DMS79 treated with DMSO at 0.1 percent for 48 hours (cell line): ENCODE measurements at places on chromosomes 7 and 10.
A peak's percentile ranks its signal among the peaks of the same experiment; 100 is the strongest.

DNA sequence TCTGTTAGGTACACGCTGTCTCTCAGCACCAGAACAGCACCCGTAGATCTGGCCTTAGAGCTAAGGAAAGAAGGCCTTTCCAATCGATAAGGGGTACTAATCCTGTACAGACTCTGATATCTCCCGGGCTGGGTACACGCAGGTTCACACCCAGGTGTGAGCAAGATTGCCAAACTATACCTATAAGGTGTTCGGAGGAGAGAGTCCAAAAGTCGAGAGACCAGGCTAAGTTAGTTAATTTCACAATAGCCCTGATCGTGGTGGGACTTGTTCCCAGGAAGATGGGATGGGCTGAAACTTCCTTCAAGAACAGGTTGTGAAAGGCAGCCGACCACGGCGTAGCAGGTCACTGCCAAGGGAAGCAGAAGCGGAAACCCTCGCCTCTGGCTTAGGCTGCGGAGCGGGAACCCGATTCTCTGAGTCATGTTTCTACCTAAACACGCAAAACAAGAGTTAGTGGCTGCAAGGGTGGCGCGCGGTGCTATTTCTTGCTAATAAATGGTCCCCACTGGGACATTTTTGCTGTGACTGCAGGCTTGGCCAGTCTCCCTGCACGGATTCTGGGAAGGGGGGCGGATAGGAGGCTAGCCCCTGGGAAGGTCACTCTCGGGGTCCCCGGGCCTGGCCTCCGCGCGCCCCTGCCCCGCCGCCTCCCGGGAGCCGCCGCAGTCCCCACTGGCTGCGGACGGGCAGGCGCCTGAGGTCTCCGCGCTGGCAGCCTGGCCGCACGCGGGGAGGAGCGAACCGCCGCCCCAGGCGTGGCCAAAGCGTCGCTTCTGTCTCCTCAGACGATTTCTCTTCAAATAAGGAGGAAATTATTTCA lies 75.4 kb upstream of the PDSS1 start:
- DNase-seq: no peak

GRCh38 chr7:78063758-78064157 lies 265.2 kb downstream of the PHTF2 start:
- peak; percentile 32 for DNase-seq

DNA sequence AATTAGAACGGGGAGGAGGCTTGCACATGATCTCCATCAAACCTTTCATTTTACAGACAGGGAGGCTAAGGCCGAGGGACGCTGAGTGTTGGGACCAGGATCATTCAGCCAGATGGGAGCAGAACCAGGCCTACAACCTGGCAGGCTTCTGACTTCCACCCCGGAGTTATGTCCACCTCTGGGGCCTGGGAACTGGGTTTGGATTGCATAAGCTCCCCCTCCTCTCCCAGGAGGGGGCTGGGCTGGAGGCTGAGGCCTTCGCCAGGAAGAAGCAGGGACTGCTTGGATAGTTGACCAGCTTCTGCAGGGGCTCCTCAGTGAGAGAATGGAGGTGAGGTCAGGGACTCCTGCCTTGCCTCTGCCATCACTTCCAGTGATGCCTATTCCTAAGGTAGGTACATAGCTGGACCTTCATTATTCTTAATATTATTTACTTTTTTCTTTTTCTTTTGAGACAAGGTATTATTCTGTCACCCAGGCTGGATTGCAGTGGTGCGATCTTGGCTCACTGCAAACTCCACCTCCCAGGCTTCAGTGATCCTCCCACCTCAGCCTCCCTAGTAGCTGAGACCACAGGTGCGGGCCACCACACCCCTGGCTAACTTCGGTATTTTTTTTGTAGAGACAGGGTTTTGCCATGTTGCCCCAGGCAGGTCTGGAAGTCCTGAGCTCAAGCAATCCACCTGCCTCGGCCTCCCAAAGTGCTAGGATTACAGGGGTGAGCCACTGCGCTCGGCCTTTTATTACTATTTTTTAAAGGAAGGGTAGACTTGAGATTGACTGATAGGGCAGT lies 1.3 kb downstream of the SNX10 start:
- DNase-seq: no peak

- no peak for DNase-seq
Observed at GRCh38 chr10:48821692-48822091, 117.9 kb downstream of the LRRC18 start.

DNA sequence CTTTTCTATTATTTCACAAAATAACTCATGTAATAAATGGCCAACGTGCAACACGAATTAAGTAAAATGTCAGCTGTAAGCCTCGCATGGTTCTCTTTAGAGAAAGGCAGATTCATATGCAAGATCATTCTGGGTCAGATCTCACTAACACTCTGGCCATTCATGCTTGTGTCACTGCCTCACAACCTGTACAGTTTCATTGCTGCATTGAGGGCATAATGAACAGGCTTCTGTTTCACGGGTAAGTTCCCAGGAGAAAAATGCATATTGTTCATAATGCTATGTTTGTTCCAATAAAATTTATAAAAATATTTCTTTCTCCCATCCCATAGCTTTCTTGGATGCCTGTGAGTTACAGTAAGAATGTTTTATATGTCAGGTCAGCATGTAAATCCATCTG lies 734.0 kb upstream of the ANKRD30A start:
- no peak for DNase-seq

DNA sequence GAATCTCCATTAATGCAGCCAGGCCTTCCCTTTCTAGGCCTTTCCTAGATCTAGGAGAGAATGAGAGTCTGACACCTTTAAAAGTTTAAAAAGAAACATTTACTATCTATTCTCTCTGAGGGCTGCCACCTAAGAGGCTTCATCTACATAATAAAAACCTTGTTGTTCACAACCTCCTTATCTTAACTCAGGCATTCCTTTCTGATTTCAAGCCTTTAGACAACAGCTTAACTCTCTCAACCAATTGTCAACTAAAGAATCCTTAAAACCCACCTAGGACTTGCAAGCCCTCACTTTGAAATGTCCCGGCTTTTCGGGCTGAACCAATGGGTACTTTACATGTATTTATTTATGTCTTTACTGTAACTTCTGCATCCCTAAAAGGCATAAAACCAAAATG lies 64.3 kb upstream of the RET start:
- no peak for DNase-seq

DNA sequence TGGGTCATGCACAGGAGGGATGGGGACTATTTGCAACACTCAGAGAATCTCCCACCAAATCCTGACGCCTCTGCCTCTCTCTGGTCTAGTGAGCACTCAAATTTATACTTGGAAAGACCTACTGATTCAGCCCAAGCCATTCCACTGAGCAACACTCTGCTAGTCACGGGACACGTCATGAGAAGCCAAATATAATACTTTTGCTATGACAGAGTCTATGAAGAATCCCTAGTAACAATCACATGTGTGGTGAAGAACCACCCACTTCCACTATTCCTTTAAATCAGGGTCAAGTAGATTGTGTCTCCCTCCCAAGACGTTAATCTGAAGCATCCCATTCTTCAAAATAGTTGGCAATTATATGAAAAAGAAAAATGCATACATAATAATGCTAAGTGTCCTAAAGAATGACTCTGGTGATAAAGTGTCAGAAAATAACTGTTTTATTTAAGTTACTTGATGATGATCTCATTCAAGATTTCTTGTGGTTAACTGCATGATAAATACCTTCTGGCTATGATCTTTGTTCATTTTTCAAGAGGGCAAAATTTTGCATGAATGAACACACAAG lies 28.5 kb downstream of the CHCHD3 start:
- no peak for DNase-seq

GRCh38 chr10:25382029-25382810 lies 207.4 kb downstream of the GPR158 start:
- DNase-seq: no peak

DNA sequence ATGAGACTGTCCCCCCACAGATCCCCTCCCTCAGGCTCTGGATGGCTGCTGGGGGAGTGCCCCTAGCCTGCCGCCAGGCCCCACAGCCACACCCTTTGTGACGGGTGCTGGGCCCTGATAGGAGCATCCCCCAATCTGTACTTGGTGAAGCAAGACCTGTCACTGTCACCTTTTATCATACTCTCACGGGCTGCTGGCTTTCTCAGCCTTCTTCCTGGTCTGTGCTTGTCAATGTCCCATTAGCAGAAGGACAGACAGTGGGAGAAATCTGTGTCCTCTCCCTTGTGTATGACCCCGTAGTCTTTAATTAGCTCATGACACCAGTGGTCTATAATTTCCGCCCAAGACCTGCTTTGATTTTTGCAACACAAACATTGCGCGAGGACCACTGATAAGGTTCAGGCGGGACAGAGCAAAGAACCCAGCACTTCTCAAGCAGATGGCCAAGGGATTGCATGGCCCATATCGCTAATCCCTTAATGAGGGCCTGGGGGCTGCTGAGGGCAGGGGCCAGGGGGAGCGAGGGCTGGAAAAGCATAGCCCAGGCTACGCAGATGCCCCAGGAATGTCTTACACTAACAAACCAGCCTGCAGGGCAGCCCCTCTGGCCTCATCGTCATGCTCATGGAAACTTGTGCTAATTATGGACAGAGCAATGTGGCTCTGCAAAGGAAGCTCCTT lies 127.8 kb downstream of the PTPN20 start:
- no peak for DNase-seq

DNA sequence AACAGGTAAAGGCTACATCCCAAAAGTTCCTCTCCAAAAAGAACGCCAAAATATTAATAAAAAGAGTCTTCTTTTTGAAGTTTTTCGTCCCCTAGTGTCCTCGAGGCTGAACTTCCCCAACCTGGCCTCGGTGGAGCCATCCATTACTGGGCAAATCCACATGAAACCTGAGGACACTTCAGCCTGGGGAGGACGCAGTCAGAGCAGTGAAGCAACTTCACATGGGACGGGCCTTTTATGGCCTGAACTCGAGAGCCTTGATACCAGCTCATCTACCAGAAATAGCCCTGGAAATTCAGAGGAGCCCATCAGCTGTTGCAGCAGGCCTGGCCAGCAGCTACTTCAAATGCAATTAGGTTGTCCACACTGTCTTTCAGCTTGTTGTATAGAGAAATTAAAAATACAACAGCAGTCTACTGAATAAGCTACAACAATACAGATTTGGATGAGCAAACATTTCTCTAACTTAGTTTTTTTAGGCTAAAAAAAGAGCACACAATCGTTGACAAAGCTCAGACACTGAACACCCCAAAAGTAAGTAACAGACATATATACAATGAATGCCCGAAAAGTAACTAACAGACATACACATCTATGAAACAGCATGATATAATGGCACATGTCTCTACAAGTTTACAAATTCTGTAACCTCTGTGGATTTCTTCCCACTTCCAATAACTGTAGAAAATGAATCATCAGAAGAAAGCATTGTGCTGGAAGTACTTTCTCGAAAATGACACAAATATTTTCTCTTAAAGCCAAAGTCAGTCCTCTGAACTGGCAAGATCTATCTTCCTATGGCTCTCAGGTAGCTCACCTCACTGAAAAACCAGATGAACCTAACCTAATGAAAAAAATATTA lies at the start of gene SVIL:
Gene SVIL, minus strand, starts transcription at position 208 of the 862 bp plus-strand sequence. CDS start 79,913 bp downstream, outside the sequence.
- no peak for DNase-seq

DNA sequence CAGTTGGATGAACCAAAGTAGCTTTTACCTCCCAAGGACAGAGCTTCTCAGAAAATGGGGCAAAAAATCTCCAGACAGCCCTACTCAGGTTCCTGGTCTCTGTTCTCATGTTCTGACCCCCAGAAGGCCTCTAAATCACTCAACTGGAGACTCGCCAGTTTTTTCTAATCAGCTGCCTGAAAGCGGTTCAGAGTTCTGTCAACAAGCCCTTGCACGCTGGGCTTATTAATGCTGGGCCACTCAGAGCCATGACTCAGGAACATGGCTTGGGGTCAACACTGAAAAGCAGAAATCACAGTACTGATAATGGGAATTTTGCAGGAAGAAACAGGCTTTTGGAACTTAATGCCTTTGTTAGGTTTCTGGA lies 15.3 kb downstream of the ECHDC3 start:
- DNase-seq: peak; percentile 61

GRCh38 chr7:124781907-124782734 lies 16.5 kb upstream of the GPR37 start:
- DNase-seq: no peak

- no peak for DNase-seq
Observed at GRCh38 chr7:16900209-16900768, 18.5 kb upstream of the AGR3 start.

DNA sequence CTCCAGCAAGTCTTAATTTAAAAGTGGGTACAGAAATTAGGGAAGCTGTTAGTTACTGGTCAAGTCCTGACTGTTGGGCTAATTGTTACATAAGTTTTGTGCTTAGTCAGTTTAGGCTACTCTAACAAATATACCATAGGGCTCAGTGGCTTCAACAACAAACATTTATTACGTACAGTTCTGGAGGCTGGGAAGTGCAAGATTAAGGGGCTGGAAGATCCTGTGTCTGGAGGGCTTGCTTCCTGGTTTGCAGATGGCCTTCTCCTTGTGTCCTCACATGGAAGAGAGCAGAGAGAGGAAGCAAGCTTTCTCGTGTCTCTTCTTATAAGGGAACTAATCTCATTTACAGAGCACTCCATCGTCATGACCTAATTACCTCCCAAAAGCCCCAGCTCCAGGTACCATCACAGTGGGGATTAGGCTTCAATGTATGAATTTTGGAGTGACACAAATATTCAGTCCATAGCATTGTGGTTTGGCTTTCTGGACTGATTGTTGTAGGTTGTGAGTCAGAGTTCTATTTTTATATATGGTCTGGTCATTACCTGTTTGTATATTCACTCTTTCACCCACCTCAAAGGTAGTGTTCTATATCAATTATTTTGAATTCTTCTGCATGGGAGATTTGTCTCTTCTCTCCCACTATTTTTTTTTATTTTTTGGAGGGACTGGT lies 17.1 kb downstream of the ST7 start:
- DNase-seq: no peak

GRCh38 chr10:69043931-69044531 lies 43.9 kb upstream of the SRGN start:
- no peak for DNase-seq

GRCh38 chr7:72161534-72161933 lies 250.6 kb downstream of the CALN1 start:
- DNase-seq: no peak

DNA sequence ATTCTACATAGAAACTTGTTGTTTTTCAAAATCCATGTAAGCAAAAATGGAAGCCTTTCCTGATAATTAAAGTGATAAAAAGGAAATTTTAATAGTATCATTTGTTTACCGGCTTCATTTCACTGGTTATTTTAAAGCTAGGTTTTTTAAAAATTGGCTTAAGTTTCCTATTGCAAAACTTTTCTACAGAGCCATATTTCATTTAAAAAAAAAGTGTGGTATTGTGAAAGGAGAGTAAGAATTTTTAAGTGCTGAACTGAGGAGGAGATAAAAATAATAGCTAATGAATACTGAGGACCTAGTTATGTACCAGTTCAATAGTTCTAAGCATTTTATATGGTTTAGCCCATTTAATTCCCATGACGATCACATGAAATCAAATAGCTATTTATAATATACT lies 172.2 kb upstream of the COL1A2 start:
- DNase-seq: no peak
